IMR-90 (cell line): ENCODE measurements at places on chromosomes 1 and 21. TPM values are rescaled to one million over a fixed set of nuclear protein-coding genes. Genes with fewer than 3 reads are reported as not detected.

Gene AUNIP
- 3.9 and 5.0 TPM in 2 replicates for total RNA-seq

Gene CHIA
- total RNA-seq = not detected in 2 replicates

Gene KIF26B
- 0.54 and 0.83 TPM in 2 replicates for total RNA-seq

Gene IGSF5
- not detected in 2 replicates for total RNA-seq

Gene ALPL
- 0.54 and 0.56 TPM in 2 replicates for total RNA-seq

Gene ATPAF1
- total RNA-seq = 52.2 and 80.3 TPM in 2 replicates

Gene GNG4
- 0.18 and 0.28 TPM in 2 replicates for total RNA-seq

Gene CALML6
- total RNA-seq = not detected in 2 replicates

Gene LAD1
- under 0.01 TPM in 1 of 2 replicates, not detected in the other for total RNA-seq

Gene SMIM12
- 31.9 and 36.4 TPM in 2 replicates for total RNA-seq

Gene CNTN2
- total RNA-seq = 0.28 TPM in 1 of 2 replicates, not detected in the other

Gene FMO5
- 0.36 and 0.83 TPM in 2 replicates for total RNA-seq

Gene GJB4
- total RNA-seq = not detected in 2 replicates

Gene LSM10
- 10.3 and 11.7 TPM in 2 replicates for total RNA-seq

Gene LAX1
- total RNA-seq = not detected in 2 replicates

Gene SPRR2B
- total RNA-seq = not detected in 2 replicates

Gene IVL
- total RNA-seq = not detected in 2 replicates

Gene ARHGEF16
- total RNA-seq = 0.18 TPM in 1 of 2 replicates, not detected in the other

Gene GJA9
- total RNA-seq = not detected in 2 replicates

Gene SLC41A1
- 6.3 and 6.7 TPM in 2 replicates for total RNA-seq

Gene SPRR2A
- total RNA-seq = not detected in 2 replicates

Gene RAB4A
- 26.2 and 33.3 TPM in 2 replicates for total RNA-seq

Gene KCNE2
- not detected in 2 replicates for total RNA-seq

Gene ABL2
- total RNA-seq = 88.3 and 110 TPM in 2 replicates

Gene DAB1
- total RNA-seq = 0.18 and 0.56 TPM in 2 replicates

Gene TMEM39B
- 4.4 and 6.5 TPM in 2 replicates for total RNA-seq

Gene CD53
- total RNA-seq = not detected in 2 replicates

Gene RHCE
- 0.54 and 0.56 TPM in 2 replicates for total RNA-seq

Gene ARHGAP30
- not detected in 2 replicates for total RNA-seq

Gene CFHR3
- total RNA-seq = not detected in 2 replicates

Gene SHISAL2A
- total RNA-seq = not detected in 2 replicates
